ENCODE measurements at places on chromosomes 11 and 22. TPM values are rescaled to one million over a fixed set of nuclear protein-coding genes. Genes with fewer than 3 reads are reported as not detected.

Gene RPUSD4
- 38.3 TPM for total RNA-seq

Gene SYT7
- not detected for total RNA-seq

Gene GAB4
- total RNA-seq: not detected

GRCh38 chr11:123822032-123822431, 15.9 kb upstream of the OR6M1 start:
- no peak for DNase-seq

- DNase-seq: peak; percentile 84
Observed at GRCh38 chr22:25062386-25063085, 110.0 kb downstream of the KIAA1671 start.

DNA sequence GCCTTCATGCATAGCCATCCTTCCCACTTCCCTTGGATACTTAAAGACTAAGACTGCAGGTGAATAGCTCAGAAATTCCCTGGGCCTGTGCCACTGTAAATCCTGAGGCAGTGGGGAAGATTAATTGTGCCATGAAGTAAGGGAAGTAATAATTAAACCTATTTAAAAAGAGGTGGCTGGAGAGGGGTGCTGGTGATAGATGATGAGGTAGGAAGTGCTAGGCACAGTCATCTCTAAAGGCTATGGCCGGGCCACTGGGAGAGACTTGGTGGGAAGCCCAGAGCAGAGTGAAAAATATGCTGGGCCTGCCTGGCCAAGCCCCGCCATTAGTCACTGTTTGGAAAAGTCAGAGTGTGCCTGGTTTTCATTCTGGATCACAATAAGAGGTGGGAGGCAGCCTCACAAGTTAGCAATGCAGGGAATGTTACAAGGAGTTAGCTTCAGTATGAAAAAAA, 197.2 kb upstream of the PITPNB start:
- no peak for DNase-seq

GRCh38 chr11:636511-637332, at the start of gene DRD4:
TSS of gene DRD4 (plus strand) at chr11:637269. CDS start at chr11:637305, 36 bp downstream.
- DNase-seq: no peak

- no peak for DNase-seq
Observed at GRCh38 chr22:24801901-24802465, 4.0 kb upstream of the SGSM1 start.

DNA sequence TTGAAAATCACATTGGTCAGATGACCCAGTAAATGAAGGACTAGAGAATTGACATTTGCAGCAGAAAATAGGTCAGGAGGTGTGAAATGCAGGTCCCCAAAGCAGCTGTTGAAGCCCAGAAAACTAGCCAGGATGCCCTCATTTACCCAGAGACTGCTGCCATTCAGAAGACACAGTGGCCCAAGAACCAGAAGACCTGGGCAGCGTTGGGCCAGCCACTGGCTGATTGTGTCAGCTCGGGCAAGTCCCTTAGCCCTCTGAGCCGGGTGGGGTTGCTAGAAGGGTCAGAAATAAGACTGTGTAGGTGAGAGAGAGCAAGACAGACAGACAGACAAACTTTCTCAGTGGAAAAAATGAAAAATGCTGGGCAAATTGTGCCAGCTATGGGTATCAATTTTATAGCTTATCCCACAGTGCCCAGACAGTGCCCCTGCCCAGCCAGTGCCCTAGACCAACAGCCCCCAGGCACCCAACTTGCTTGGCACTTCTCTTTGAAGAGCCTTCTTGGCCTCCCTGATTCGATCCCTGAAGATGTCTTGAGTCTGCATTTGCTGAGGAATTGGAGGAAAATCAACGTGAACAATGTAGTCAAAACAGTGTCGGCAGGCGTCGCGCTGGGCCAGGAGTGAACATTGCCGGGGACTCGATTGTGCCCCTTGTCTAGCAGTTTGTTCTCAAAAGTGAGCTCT, 198.3 kb downstream of the MN1 start:
- DNase-seq: no peak

All from activated CD8-positive, alpha-beta T cell treated with anti-CD3 and anti-CD28 coated beads for 36 hours (primary cell).